IgD-negative memory B cell (primary cell): ENCODE measurements at places on chromosomes 12 and 14. TPM values are rescaled to one million over a fixed set of nuclear protein-coding genes. Genes with fewer than 3 reads are reported as not detected.

Gene BCL7A
- polyA plus RNA-seq, result 18.7 TPM

Gene MYBPC1
- not detected for polyA plus RNA-seq

Gene PRH1
- polyA plus RNA-seq, result 15.1 TPM

Gene DLGAP5
- polyA plus RNA-seq, result not detected

Gene WNT1
- 0.19 TPM for polyA plus RNA-seq

Gene MIP
- polyA plus RNA-seq, result not detected

Gene TROAP
- polyA plus RNA-seq, result not detected

Gene AMN
- polyA plus RNA-seq, result 15.0 TPM

Gene TMEM253
- not detected for polyA plus RNA-seq

Gene FGFR1OP2
- 66.2 TPM for polyA plus RNA-seq

Gene A2M
- not detected for polyA plus RNA-seq

Gene PLBD1
- polyA plus RNA-seq, result 1.4 TPM

Gene GZMB
- 7.9 TPM for polyA plus RNA-seq

Gene BEST3
- polyA plus RNA-seq, result not detected

Gene PRIMA1
- polyA plus RNA-seq, result not detected

Gene CEBPE
- not detected for polyA plus RNA-seq

Gene C14orf39
- polyA plus RNA-seq, result not detected

Gene NRXN3
- not detected for polyA plus RNA-seq

Gene B4GALNT3
- polyA plus RNA-seq, result 0.89 TPM

Gene EXOC3L4
- polyA plus RNA-seq, result not detected

Gene TAS2R20
- polyA plus RNA-seq, result not detected

Gene HAL
- polyA plus RNA-seq, result not detected

Gene PDE6H
- polyA plus RNA-seq, result not detected

Gene CAND1
- polyA plus RNA-seq, result 49.0 TPM

Gene ANKRD33
- polyA plus RNA-seq, result not detected

Gene CYP46A1
- polyA plus RNA-seq, result not detected

Gene TEX52
- not detected for polyA plus RNA-seq

Gene LALBA
- polyA plus RNA-seq, result not detected

Gene SLC2A14
- polyA plus RNA-seq, result not detected

Gene ESRRB
- polyA plus RNA-seq, result not detected

Gene GSC
- not detected for polyA plus RNA-seq
